EH (cell line): ENCODE measurements at places on chromosomes 6 and 20.
A peak's percentile ranks its signal among the peaks of the same experiment; 100 is the strongest.

DNA sequence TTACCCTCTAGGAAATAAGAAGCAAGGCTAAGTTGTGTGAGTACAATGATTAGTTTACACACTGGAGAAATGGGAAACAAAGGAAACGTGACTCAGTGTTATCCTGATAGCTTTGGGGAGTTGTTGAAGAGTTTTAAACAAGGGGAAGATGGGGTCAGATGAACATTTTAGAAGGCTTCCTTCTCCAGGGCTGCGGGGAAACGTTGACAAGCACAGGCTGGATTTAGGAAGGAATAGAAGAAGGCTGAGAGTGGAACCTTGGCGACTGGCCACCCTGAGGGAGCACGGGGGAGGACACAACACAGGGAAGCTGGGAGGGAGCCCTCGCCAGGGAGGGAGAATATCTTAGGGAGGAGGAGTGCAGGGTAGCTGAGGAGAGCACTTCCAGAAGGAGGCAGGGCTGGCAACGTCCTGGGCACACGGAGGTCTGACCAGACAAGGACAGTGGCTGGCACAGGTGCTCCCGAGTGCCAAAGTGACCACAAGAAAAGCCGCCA lies 134.7 kb downstream of the AIG1 start:
- no peak for DNase-seq

DNA sequence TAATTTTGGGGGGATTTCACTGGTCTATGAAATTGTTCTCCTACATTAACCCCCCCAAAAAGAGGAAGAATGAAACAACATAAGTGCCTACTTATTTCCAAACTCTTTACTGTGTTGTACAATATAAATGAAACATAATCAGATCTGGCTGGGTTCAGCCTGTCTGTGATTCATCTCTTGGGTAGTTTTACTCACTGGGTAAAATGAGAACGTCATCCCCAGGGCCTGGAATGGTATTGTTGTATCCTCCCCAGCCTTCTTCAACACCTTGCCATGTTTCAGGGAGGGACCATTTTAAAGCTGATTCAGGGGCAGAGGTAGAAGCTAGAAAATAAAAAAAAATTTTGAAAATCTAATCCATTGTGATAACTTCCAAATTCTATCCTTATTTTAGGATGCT lies 256.7 kb downstream of the PKHD1 start:
- DNase-seq: no peak

GRCh38 chr6:91094341-91094740 lies 507.5 kb upstream of the MAP3K7 start:
- no peak for DNase-seq

DNA sequence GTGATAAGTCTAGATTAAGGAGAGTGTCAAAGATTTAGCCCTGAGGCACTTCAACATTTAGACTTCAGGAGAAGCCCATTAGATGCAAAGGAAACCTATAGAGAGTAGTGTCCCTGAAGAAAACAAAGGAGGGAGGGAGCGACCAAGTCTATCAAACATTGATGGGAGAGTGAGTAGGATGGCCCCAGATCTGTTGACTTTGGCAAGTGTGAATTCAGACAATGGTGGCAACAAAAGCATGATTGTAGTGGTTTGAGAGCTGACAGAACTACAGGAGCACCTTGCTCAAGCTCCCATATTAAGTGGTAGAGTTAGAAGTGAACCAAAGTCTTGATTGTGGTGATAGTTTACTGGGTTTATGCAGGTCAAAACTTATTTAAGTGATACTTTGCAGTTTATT lies 979 bp upstream of the ABCF1 start:
- no peak for DNase-seq

DNA sequence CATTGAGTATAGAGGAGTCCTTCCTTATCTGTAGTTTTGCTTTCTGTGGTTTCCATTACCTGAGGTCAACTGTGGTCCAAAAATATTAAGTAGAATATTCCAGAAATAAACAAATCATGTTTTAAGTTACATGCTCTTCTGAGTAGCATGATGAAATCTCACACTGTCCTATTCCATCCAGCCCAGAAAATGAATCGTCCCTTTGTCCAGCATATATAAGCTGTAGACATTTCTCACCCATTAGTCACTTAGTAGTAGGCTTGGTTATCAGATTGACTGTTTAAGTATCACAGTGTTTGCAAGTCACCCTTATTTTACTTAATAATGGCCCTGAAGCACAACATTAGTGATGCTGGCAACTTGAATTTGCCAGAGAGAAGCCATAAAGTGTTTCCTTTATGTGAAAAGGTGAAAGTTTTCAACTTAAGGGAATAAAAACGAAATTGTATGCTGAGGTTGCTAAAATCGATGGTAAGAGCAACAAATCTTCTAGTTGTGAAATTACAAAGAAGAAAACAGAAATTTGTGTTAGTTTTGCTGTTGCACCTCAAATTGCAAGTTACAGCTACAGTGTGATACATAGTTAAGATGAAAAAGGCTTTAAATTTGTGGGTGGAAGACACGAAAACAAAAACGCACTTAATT lies 198.6 kb upstream of the SIM1 start:
- peak; percentile 93 for DNase-seq

DNA sequence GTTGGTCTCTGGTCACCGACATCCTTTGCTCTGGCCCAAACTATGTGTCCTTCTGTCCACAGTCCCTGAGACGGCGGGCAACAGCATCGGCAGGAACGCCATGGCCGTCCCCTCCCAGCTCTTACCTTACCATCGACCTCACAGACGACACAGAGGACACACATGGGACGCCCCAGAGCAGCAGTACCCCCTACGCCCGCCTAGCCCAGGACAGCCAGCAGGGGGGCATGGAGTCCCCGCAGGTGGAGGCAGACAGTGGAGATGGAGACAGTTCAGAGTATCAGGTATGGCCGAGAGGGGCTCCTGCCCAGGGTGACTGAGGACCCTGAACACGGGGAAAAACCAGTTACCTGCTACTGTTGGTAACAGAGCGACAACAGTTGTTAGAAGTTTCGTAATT lies 25.0 kb downstream of the DNMT3B start:
- no peak for DNase-seq

DNA sequence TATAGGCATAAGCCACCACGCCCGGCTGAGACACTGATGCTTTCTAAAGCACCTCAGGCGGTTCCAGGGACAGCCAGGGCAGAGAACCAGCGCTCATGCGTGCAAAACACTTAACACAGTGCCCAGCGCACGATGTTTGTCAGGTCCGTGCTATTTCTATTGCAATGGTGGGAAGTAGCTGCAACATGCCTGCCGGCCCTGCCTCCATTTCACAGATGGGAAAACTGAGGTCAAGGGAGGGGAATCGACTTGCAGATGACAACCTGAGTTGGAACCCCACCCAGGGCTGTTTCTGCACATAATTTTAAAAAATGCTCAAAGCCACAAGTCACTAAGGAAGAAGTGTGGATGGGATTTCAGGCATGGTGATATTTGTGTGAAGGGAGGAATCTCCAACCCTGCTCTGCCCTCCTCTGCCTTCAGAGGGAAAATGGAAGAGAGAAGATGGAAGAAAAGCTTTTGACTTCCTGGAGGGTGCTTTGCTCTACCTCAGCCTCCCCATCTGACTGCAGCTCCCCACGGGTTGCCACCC lies 39.9 kb downstream of the KIAA1755 start:
- DNase-seq: no peak

DNA sequence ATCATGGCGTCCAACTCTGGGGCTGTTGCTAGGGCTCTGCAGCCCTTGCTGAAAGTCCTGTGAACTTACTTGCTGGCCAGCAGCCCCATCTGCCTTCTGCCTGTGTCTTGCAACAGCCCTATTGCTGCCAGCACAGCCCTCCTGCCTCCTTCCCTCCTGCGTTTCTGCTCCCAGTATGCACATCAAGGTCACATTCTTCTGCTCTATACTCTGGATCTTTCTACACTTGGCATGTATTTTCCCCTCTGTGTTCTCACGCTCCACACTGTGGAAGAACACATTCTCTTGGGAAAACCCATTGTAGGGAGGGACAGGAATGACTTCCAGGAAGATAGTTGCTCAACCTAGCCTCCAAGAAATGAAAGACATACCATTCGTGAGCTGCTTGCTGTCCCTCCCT lies 80.9 kb upstream of the PHACTR2 start:
- peak; percentile 72 for DNase-seq

- DNase-seq: no peak
These were observed 21.7 kb downstream of the CST7 start for GRCh38 chr20:24970754-24971153.

DNA sequence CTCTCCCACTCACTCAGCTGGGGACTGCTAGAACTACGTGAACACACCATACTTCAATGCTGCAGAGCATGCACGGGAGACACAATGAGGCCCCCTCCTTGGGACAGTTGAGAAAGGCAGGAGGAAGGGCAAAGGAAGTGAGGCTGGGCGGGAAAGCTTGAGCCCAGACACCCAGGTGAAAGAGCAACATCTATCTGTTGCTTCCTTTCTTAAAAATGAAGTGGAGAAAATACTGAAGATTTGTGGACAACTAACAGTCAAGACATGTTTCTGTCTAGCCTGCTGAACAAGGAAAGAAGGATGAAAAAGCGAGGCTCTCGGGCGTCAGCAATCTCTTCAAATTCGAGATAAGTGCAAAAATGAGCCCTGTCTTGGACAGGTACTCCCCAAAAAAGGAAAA lies 3.0 kb upstream of the NNAT start:
- no peak for DNase-seq

GRCh38 chr6:159513074-159513720 lies 179.8 kb downstream of the SOD2 start:
- DNase-seq: no peak

DNA sequence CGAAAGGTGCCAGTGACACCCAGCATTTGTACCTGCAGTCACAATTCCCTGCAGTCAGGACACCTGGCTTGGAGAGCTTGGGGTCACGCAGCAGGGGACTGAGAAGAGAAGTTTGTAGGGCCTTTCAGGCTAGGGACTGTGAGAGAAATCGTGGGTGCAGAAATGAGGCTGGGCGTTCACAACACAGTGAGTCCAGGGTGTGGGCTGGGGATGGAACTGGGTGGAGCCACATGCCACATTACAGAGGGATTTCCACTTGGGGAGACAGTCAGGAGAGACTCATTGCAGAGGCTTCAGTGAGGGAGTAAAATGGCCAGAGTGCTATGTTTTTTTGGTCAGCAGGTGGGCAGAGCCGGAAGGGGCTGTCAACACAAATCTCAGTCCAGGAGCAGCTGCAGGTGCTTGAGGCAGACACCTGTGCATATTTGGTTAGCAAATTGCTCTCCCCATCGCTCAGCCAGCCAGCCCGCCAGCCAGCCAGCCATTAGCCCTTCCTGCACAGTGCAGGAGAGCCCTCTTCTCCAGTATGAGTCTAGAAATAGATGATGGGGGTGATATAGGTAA lies 7.4 kb downstream of the ITPR3 start:
- DNase-seq: no peak

- no peak for DNase-seq
These were observed 121.0 kb downstream of the SASH1 start for GRCh38 chr6:148463671-148464070.

DNA sequence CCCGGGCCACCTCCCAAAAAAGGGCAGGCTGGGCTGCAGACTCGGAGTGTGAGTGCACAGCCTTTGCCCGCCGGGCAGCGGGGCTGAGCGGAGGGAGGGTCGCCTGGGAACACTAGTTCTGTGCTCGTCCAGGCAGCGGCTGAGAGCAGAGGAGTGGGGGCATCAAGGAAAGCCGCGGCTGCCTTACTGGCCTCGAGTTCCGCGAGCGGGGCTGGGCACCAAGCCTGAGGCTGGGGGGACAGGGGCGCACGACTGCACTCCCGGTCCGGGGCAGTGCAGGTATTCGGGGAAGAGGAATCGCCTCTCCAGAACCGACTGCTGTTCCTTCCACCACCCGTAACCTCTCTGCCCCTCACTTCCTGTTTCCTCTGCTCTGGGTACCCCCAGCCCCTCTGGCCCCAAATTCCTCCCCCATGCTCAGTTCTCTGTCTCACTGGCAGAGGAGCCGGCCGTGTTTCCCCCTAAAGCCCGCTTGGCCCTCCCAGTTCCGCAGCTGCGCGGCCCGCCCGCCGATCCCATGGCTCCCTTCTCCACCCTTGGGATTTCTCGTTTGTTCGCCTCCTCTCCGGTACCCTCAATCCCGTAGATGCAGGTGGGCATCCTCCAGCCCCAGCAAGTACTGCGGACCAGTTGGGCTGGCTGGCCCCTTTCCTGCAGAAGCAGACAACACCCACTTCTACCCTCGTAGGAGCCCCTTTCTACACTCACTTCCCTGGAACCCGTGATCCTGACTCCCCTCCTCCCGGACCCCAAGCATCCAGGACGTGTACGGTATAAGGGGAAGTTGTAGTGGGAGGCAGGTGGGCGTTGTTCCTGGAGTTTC lies 5.1 kb downstream of the RING1 start:
- DNase-seq: peak; percentile 37

DNA sequence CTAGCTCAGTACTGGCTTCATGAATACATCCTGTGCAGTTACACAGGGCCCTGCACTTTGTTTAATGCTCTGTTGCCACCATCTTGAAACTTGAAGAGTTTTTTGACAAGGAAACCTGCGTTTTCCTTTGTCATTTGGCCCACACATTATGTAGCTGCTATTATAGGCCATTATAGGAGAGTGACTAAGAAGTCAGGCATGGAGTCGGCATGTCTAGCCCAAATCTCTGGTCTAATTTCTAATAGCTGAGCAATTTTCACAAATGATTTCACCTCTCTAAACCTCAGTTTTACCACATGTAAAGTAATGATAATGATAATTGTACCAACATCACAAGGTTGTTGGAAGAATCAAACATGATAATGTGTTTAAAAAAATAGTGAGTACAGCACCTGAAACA lies 67.1 kb upstream of the MYLIP start:
- peak; percentile 2 for DNase-seq

DNA sequence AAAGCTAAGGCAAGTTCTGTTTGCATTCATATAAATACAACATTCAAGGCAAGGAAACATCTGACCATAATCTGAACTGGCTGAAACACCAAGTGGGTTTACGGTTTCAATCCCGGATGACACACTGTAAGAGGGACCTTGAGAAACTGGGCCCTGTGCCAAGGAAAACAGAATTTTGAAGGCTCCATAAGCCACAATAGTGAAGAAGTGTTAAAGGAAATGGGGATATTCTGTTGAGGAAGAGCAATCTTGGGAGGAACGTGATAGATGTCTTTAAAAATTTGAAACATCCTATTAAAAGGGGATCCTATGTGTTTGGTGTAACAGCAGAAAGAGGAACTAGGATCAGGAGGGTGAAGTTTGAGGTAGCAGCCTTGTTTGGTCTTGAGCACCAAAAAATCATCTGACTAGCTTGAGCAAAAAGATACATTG lies 82.4 kb upstream of the TAB2 start:
- DNase-seq: peak; percentile 88

DNA sequence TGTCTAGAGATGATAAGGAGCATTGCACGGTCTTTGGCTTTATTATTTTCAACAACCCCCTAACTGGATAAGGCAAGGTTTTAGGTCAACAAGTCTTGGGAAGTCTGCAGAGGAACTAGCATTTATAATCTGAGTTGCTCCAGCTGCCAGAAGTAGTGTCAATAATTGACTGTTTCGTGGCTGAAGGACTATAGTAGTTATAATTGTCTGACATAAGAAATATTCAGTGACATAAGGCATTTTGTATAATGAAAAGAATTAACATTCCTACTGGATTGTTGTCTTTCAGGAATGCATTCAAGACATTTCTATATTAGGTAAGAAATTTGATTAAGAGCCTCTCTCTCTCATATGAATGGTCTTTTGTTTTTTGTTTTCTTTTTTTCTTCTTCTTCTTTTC lies 136.9 kb upstream of the SGK1 start:
- peak; percentile 63 for DNase-seq

- DNase-seq: no peak
These were observed 337.4 kb upstream of the QKI start for GRCh38 chr6:163077134-163077533.
